ENCODE measurements at places on chromosomes 7 and 10.
A peak's percentile ranks its signal among the peaks of the same experiment; 100 is the strongest.

GRCh38 chr10:88608052-88608732 lies 21.6 kb downstream of the LIPJ start:
- DNase-seq = no peak

DNA sequence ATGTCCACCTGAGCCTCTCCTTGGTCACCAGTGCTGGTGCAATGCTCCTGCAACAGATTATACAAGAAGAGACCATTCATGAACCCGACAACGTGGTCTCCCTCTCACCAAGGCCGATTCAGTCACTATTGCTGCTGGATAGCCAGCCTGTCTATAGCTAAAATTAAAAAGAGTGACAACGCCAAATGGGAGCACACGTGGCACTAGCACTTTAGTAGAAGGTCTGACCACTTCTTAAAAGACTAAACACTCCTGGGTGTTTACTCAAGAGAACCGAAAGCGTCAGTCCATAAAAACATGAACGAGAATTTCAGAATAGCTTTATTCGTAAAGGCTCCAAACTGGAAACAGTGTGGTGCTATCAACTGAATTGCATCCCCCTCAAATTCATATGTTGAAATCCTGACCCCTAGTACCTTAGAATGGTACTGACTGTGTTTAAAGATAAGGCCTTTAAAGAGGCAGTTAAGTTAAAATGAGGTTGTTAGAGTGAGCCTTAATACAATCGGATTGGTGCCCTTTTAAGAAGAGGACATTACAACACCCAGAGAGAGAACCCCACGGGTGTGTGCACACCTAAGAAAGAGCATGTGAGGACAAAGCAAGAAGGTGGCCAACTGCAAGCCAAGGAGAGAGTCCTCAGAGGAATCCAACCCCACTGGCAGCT lies 4.4 kb upstream of the GALNTL5 start:
- DNase-seq = no peak

GRCh38 chr10:57830877-57831560 lies 436.7 kb downstream of the IPMK start:
- no peak for DNase-seq

DNA sequence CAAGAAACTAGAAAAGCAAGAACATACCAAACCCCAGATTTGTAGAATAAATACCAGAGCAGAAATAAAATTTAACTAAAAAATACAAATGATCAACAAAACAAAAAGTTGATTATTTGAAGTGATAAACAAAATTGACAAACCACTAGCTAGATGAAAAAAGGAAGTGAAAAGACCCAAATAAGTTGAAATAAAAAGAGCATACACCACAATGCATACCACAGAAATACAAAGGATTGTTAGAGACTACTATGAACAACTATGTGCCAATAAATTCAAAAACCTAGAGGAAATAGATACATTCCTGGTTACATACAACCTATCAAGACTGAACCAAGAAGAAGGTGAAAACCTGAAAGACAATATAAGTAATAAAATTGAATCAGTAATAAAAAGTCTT lies 333.4 kb downstream of the SH2D4B start:
- DNase-seq = no peak

- no peak for DNase-seq
Observed at GRCh38 chr10:113930482-113931057, 76.1 kb downstream of the NHLRC2 start.

DNA sequence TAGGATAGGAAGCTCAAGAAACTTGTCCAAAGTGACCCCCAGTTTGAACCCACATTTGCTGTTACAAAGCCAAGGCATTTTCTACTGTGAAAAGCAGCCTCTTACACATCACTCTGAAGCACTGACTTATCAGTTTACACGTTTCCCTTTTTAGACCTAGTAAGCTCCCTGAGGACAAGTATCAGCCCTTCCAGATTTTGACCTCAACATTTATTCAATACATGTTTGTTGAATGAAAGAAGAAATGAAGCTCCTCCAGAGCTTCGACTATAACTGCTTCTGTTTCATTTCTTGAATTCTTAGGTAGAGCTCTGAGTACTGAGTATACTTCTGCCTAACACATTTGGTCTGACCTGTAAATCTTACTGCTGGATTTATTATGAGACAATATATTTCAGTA lies 2.7 kb downstream of the WASL start:
- no peak for DNase-seq

DNA sequence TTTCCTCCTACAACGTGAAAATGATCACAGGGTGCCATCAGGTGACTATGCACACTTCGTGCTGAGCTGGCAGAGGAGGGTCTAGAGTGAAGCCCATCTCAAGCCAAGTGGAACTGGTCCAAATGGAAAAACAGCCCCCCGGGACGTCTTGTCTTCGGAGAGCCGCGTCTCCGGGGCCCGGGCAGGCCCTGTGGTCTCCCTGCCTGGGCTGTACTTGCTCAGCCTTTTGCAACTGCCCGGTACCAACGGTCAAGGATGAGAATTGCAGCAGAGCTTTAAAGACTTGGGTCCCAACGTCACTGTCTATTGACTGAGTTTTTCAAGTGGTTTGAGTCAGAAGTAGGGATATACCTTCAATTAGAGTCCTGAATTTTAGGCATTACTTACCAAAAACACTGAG lies 315.5 kb downstream of the PTPRN2 start:
- no peak for DNase-seq

GRCh38 chr10:99667108-99667751 lies 7.9 kb downstream of the ENTPD7 start:
- no peak for DNase-seq

GRCh38 chr7:92831716-92832533 lies 4.4 kb downstream of the CDK6 start:
- DNase-seq = no peak

GRCh38 chr7:140542228-140542603 lies 62.9 kb upstream of the MKRN1 start:
- DNase-seq = no peak

GRCh38 chr10:94363251-94363565 lies 469 bp upstream of the NOC3L start:
- no peak for DNase-seq

DNA sequence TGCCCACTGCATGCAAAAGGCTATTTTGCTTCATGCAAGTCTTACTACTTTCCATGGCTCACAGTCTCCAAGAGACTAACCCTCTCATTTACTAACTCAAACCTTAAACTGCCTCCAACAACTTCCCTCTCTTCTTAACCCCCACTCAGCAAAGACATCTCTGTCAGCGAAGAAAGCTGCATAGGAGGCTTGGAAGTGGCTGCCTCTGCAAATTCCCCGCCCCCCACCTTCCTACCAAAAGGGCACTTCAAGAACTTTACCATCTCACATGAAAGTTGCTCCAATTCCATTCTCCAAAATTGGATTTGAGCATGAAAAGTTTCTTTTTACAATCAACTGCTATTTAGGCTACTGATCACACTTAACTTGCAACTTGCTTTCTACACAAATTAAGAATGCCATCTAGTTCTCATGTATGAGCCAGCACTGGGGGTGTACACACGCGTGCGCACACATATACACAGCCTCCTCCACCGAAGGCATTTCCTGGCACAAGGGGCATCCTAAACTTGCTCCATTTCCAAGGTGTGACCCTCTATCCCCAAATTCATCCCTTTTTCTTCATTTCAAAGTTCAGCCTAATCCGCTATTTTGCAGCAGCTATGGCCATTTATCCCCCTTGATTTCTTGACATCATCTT lies 1.8 kb downstream of the CCDC6 start:
- no peak for DNase-seq

GRCh38 chr10:42885491-42886270 lies 103.1 kb downstream of the BMS1 start:
- DNase-seq = no peak

- DNase-seq = no peak
Observed at GRCh38 chr7:2108501-2109250, 124.1 kb downstream of the MAD1L1 start.

DNA sequence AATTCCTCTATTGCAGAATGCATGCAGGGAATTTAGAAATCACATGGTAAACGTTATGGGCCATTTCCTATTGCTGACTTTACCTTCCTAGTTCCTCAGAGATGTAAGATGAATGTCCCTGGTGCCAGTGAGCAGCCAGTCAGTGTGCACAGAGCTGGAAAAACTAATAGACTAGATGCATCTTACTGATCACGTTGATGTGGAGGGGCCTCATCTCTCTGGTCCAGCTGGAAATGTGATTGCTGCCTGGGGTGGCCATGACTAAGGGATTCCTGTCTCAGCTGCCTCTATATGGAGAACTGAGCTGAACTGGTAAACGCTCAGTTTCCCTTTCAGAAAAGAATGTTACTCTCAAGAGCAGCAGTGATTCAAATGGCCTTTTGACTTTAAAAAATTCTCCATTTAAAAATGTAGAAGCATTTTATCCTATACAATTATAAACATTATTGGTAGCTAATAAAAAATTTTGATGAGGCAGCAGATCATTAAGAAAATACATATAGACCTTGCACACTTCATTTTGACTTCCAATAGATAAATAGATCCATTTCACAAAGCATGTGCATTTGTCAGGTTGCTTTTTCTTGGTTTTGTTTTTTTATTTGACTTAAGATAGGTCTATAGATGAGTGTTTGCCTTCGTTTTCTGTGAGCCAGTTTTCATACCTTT lies 80.5 kb upstream of the INSYN2A start:
- DNase-seq = peak; percentile 26
